Endodermal cell (in vitro differentiated cells): ENCODE measurements at places on chromosomes 2 and 18. TPM values are rescaled to one million over a fixed set of nuclear protein-coding genes. Genes with fewer than 3 reads are reported as not detected.
A peak's percentile ranks its signal among the peaks of the same experiment; 100 is the strongest.

The SIX3 gene
- total RNA-seq, result 5.7 and 7.5 TPM in 2 replicates

The ING5 gene
- total RNA-seq, result 21.8 to 44.9 TPM (median 43.1 TPM) in 3 replicates

The PSME4 gene
- total RNA-seq, result 116 and 117 TPM in 2 replicates

The CPS1 gene
- 12.5 and 12.9 TPM in 2 replicates for total RNA-seq

The TMEM163 gene
- total RNA-seq, result 0.21 to 0.24 TPM (median 0.23 TPM) in 3 replicates

- H3K27ac ChIP-seq, result no peak overlapping the region
- no peaks in the 10 kb centered on the region for H3K36me3 ChIP-seq
- H3K4me1 ChIP-seq, result no peaks in the 10 kb centered on the region
- no peak overlapping the region for H3K4me3 ChIP-seq
Measured at GRCh38 chr2:157528963-157529751, 85.3 kb upstream of the CYTIP start.

GRCh38 chr2:176585291-176585690, 316.0 kb downstream of the MTX2 start:
- no peaks in the 10 kb centered on the region for H3K4me1 ChIP-seq
- H3K27ac ChIP-seq, result no peak overlapping the region
- no peak overlapping the region for H3K4me3 ChIP-seq
- DNase-seq, result no peak

GRCh38 chr2:144370937-144371584, 148.9 kb downstream of the ZEB2 start:
- no peak for DNase-seq
- no peak overlapping the region for H3K4me3 ChIP-seq
- H3K27me3 ChIP-seq, result no peaks in the 10 kb centered on the region
- H3K27ac ChIP-seq, result no peak overlapping the region

DNA sequence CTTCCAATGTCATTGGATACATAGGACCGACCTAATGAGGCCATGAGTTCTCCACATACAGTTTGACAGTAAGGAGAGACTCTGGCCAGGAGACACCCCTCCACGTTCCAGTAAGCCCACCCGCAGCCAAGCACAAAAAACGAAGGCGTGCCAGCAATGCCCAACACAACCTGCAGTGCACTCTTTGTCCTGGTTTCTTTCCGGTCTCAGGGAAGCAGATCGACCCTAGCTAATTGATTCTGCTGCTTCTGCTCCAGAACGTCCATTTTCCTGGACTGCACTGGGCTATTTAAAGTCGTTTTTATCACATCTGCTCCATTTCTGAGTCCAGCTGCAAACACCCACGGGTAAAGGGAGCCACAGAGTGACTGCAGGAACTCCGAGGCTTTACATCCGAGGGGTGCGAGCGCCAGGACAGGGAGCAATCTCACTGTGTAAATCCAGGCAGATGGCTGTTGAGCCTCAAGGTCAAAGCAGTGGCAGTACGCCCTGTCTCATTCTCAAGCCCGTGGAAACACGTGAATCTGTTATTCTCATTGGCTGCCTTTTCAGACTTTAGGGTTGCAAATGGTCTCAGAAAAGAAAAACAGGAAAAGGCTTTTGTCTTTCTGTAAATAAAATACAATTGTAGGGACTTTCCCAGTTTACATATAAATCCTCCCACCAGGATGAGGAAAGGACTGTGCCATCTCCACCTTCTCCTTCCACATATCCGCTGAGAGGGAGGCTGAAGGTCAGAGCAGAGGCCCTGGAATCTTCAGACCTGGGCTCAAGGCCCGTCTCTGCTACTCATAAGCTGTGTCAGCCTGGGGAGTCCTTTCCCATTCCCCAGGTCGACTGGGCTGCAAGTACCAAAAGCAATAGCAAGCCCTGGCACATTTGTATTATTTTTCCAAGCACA, 40.7 kb downstream of the TMEM163 start:
- no peak for DNase-seq
- no peaks in the 10 kb centered on the region for H3K36me3 ChIP-seq
- peaks cover 40% of the 10 kb centered on the region for H3K27me3 ChIP-seq
- no peak overlapping the region for H3K4me3 ChIP-seq
- H3K4me1 ChIP-seq, result no peaks in the 10 kb centered on the region

DNA sequence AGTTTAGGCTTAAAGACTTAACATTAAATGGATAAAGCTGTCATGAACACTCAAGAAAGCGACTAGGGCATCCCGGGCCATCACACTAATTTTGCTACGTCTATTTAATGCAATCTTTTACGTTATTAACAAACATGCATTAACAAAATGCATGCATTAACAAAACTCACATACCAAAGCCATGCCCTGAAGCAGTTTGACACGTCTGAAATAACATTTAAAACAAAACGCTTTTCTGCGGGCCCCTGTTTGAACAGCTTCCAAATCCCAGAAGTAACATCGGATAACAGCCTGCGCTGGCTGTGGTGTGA, 458 bp downstream of the B4GALT6 start:
- H3K4me1 ChIP-seq, result no peaks in the 10 kb centered on the region
- H3K4me3 ChIP-seq, result peak overlapping the region; percentile 88
- H3K27ac ChIP-seq, result peak overlapping the region; percentile 62
- no peaks in the 10 kb centered on the region for H3K36me3 ChIP-seq

DNA sequence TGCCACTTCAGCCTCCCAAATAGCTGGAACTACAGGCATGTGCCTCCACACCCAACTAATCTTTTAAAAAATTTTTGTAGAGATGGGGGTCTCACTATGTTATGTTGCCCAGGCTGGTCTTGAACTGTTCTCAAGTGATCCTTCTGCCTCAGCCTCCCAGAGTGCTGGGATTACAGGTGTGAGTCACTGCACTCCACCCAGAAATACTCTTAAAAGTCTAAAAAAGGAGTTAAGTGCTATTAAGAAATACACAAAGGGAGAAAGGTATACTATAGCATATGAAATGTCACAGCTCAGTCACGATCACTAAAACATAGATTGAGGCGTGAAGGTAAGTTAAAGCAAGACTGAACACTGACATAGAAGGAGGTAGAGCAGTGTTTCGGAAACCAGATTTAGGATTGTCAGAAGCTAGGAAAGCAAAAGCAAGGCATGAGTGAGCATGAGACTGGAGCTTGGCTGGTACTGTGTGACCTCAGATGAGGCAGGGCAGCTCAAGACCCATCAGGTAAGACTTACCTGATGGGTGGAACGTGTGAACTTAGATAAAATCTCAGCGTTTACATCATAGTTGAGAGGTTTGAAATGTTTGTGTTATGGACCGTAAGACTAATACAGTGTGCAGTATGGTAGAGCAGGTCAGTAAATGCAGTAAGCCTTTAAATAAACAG, 9.2 kb downstream of the CCNYL1 start:
- peaks cover 10% of the 10 kb centered on the region for H3K36me3 ChIP-seq
- H3K4me1 ChIP-seq, result peaks cover 2% of the 10 kb centered on the region
- no peak overlapping the region for H3K27ac ChIP-seq
- DNase-seq, result no peak
- H3K27me3 ChIP-seq, result no peaks in the 10 kb centered on the region

DNA sequence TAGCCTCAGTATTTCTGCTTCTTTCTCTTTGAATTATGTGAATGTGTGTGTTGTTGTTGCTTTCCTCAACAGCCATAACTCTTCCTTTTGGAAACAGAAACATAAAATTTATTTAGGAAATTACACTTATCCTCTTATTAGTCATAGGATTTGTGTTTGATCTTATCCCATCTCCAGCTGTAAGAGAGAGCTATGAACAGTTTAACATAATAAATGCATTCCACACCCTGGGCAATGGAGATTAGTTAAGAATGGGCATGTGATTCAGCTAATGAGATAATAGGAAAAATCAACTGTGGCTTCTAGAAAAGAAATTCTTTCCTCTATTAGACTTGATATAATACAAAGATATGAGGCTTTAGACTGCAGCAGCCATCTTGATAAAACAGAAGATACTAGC, 55.0 kb downstream of the SCN7A start:
- no peaks in the 10 kb centered on the region for H3K27me3 ChIP-seq
- H3K4me3 ChIP-seq, result no peak overlapping the region
- DNase-seq, result no peak
- no peaks in the 10 kb centered on the region for H3K36me3 ChIP-seq
- peaks cover 5% of the 10 kb centered on the region for H3K4me1 ChIP-seq
- H3K27ac ChIP-seq, result no peak overlapping the region

GRCh38 chr18:24128700-24129099, 10.2 kb upstream of the CABYR start:
- no peaks in the 10 kb centered on the region for H3K27me3 ChIP-seq
- DNase-seq, result no peak
- no peak overlapping the region for H3K4me3 ChIP-seq
- H3K27ac ChIP-seq, result no peak overlapping the region

- no peak overlapping the region for H3K27ac ChIP-seq
- no peaks in the 10 kb centered on the region for H3K36me3 ChIP-seq
- no peak overlapping the region for H3K4me3 ChIP-seq
- no peak for DNase-seq
- H3K4me1 ChIP-seq, result no peaks in the 10 kb centered on the region
Measured at GRCh38 chr2:29787473-29788465, 133.6 kb downstream of the ALK start.

DNA sequence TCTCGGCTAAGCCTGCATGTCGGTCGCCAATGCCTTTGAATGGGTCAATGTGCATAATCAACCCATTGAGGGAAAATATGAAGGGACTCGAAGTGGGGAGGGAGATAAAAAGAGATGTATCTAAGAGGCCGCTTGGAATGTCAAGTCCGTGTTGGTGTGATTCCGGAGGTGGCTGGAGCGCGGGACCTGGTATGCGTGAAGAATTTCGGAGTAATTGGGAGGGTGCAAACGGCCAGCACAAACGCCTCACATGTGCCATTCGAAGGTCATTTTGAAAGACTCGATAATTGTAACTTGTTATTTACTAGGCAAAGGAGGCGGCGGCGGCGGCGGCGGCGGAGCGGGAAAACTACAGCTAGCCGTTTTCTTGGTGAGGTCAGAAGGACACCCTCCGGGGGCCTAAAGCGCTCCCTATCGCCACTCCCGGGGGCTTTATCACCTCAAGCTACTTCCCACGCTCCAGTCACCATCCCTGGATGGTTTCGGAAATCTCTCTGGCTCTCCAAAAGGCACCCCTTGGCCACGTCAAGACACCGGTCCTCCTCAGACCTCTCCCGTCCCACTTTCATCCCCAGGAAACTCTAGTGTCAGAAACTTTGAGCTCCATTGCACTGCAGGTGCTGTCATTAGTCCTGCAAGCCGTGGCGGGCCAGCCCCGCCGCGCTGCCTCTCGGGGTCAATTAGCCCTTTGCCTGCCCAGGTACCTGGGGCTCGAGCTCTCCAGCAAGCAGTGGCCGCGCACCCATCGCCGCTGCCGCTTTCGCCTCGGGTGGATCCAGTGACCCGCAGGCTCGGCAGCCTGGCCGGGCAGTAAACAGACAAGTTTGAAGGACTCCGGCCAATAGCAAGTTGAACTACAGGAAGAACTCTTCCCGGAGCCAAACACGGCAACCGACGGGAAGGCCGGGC, 1.5 kb downstream of the ERBB4 start:
- peak; percentile 78 for DNase-seq
- H3K4me1 ChIP-seq, result no peaks in the 10 kb centered on the region
- peaks cover 88% of the 10 kb centered on the region for H3K27me3 ChIP-seq
- peak overlapping the region; percentile 81 for H3K4me3 ChIP-seq
- H3K27ac ChIP-seq, result peak overlapping the region; percentile 94
- no peaks in the 10 kb centered on the region for H3K36me3 ChIP-seq
